Esophagus squamous epithelium (tissue), 5 donors: ENCODE measurements at places on chromosomes 16 and 17.

DNA sequence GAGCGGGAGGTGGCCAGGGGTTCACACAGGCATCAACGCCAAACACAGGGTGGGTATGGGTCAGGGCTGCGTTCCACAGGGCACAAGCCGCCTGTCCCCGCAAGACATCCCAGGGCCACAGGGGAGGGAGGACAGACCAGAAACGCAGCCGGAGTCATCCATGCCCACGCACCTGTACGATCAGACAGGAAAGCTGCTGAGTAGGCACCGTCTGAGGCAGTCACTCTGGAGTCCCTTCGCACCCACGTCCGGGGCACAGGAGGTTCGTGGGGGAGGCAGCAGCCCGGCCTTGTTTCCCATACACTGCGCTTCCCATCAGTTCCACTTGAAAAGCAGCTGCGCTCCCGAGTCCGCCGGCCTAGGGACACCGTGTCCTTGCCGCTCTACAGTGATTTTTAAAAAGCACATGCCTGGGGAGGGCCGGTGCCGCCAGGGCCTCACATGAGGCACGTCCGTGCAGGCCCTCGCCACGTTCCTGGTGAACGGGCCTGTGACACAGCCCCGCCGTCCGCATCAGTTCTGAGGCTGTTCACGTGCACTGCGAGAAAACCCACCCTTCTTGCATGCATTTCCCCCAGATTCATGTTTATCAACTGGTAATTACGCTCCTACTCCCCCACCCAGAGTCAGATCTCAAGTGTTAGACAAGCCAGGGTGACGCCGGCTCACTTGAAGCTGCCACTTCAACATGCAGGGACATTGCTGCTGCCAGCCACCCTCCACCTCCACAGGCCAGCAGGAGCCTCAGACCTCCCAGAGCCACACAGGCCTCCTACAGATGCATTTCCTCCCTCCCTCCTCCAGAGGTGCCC, 34.8 kb downstream of the WDR45B start:
- no peak for DNase-seq

- DNase-seq, result no peak
Observed at GRCh38 chr17:73591296-73592078, 52.8 kb downstream of the SDK2 start.

DNA sequence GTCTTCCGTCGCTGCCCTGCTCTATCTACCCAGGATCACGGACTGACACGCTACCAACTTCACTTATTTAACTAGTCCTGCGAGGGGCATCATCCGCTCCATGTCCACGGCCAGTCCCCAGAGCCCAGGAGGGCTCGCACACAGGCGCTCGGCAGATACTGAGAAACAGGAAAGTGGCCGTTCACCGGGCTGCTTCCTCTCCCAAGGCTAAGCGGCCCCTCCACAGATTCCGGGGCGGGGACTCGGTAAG, 388 bp downstream of the OXLD1 start:
- DNase-seq, result no peak

DNA sequence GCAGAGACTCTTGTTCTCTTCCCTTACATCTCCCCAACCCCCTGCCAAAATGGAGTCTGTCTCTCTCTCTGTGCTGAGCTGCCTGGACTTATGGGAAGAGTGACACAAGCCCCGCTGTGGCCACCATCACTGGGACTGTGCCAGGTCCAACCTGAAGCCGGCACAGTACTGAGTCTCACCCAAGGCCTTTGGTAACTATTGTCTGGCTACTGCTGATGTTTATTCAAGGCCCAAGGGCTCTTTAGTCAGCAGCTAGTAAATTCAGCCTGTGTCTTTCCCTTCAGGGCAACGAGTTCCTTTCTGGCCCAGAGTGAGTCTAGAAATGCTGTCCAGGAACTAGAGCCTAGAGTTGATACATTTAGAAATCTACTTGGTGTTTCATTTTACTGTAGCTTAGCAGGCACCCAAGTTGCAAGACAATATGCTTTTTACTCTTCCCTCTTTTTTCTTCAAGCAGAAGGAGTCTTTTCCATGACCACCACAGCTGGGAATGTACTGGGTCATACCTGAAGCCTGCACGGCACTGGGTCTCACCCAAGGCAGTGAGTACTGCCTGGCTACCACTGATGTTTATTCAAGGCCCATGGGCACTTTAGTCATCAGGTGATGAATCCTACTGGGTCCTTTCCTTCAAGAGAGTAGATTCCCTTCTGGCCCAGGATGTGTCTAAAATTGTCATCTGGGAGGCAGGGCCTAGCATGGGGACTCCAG, 17.7 kb downstream of the EFCAB5 start:
- DNase-seq, result no peak

GRCh38 chr17:80023481-80024205, 12.0 kb downstream of the TBC1D16 start:
- no peak for DNase-seq

DNA sequence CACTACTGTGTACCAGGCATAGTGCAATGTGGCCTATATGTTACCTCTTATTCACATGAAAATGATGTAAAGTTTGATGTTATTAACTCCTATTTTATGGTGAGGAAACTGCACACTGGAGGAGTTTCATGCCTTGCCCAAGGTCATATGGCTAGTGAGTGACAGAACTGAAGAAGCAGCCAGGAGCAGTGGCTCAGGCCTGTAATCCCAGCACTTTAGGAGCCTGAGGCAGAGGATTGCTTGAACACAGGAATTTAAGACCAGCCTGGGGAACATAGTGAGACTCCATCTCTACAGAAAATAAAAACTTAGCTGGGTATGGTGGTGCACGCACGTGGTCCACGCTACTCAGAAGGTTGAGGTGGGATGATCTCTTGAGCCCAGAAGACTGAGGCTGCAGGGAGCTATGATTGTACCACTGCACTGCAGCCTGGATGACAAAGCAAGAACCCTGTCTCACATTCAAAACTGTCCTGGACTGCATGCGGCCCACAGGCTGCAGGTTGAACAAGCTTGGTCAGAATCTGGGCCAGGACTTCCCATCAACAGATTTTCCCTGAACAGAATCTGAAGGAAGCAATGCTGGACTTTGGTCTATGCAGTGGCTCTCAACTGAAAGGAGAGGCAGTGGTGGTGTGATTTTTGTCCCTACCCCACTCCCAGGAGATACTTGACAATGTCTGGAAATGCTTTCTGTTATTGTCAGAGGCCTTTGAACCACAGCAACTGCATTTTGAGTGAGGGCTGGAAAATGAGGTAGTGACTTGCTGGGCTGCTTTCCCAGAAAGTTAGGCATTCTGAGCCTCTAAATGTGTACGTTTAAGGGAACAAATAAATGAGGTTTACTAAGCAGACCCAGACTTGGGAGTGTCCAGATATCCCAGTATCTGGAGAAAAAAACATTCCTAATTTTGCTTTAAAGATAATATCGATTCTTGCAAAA, 479.5 kb downstream of the TMEM114 start:
- no peak for DNase-seq

- no peak for DNase-seq
Observed at GRCh38 chr17:28282596-28282995, 36.4 kb upstream of the TMEM97 start.

DNA sequence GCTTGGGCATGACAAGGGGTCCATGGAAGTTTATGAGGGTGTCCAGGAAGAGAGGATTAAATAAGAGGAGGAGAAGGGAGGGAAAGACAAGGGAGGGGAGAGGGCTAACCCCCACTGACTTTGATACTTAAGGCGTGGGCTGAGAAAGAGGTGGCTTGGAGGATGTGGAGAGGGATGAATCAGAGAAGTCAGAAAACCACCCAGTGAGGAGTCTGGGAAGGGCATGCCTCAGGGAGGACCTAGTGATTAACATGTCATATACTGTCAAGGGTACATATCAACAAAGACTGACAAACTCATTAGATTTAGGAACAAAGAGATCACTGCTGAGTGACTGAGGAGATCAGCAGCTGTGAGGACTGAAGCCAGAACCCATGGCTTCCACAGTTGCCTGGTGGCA, 145.4 kb downstream of the IRX5 start:
- no peak for DNase-seq

DNA sequence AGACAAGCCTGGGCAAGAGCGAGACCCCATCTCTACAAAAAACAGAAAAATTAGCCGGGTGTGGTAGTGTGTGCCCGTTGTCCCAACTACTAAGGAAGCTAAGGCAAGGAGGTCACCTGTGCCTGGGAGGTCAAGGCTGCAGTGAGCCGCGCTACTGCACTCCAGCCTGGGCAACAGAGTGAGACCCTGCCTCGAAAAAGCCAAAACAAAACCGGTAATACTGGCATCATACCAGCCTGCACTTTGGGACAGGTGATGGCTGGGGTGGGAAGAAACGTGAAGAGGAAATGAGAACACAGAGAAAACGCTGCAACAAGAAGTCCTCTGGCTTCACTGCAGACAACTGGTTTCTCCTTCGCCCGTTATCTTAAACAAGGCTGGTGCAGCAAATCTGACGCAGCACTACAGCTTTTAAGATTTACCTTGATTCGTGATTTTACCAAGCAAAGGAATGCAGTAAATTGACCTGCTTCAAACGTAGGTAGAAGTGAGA, 725 bp upstream of the CASC3 start:
- no peak for DNase-seq

- DNase-seq, result no peak
Observed at GRCh38 chr16:87556941-87557459, 45.3 kb upstream of the JPH3 start.

DNA sequence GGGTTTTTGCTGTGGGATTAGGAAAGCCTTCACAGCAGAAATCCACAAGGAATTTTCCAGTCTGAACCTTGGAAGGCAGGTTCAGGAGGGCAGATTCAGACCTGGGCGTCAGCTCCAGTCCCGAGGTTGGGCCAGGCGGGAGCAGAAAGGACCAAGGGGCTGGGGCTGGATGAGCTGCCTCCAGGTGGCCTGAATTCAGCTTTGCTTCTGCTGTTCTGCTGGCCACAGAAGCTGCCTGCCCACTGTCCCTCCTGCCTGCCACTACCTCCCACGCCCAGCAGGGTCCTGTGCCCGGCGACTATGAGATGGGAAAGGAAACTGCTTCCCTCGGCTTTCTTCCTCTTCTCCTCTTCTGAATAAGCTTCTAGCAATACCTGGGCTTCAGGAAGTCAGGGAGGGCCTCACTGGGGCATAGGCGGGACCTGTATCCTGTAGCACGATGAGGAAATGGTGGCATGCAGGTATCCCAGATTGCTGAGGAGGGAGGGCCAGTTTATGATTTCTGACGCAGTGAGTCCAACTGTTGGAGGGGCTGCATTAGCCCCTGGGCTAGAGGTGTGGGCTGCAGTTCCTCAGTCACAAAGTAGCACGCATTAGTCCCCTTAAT, 18.4 kb downstream of the TBX4 start:
- no peak for DNase-seq

GRCh38 chr17:35947156-35947585, 3.7 kb upstream of the LYZL6 start:
- DNase-seq, result peak; percentile 2

- DNase-seq, result no peak
Observed at GRCh38 chr16:81123092-81123852, 27.1 kb upstream of the GCSH start.

- DNase-seq, result no peak
Observed at GRCh38 chr16:85959686-85960085, 60.7 kb downstream of the IRF8 start.

DNA sequence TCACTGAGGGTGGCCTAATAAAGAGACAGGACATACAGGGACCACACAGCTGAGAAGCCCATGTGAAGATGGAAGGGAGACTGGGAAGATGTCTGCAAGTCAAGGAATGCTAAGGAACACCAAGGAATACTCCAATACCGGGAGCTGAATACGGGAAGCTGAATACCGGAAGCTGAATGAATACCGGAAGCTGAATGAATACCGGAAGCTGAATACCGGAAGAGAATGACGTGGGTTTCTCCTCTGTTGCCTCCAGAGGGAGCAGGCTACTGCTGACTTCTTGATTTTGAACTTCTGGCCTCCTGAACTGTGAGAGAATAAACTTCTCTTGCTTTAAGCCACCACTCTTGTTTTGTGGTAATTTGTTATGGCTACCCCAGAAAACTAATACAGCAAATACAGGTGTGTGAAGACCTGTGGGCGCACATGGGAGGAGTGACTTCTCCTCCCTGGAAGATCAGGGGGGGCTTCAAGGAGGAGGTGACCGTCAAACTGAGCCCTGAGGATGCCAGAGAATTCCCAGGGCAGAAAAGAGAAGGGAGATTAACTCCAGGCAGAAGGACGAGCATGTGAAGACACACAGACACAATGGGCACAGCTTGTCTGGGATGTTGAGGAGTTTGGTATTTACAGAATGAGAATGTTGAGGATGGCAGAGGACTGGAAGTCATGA, 259.9 kb downstream of the IRF8 start:
- DNase-seq, result no peak

GRCh38 chr17:19284005-19284959, 47.1 kb downstream of the EPN2 start:
- no peak for DNase-seq

DNA sequence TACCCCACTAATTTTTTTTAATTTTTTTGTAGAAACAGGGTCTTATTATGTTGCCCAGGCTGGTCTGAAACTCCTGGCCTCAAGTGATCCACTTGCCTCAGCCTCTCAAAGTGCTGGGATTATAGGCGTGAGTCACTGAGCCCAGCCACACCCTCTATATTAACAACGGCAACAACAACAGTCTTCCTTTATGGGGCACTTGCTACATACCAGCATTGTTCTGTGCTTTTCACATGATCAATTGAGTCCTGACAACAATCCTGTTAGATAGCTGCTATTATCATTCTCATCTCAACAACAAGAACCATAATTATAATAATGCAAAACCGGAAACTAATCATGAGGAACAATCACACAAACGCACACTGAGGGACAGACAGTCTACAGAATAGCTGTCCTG, 12.6 kb upstream of the ARL5C start:
- no peak for DNase-seq

DNA sequence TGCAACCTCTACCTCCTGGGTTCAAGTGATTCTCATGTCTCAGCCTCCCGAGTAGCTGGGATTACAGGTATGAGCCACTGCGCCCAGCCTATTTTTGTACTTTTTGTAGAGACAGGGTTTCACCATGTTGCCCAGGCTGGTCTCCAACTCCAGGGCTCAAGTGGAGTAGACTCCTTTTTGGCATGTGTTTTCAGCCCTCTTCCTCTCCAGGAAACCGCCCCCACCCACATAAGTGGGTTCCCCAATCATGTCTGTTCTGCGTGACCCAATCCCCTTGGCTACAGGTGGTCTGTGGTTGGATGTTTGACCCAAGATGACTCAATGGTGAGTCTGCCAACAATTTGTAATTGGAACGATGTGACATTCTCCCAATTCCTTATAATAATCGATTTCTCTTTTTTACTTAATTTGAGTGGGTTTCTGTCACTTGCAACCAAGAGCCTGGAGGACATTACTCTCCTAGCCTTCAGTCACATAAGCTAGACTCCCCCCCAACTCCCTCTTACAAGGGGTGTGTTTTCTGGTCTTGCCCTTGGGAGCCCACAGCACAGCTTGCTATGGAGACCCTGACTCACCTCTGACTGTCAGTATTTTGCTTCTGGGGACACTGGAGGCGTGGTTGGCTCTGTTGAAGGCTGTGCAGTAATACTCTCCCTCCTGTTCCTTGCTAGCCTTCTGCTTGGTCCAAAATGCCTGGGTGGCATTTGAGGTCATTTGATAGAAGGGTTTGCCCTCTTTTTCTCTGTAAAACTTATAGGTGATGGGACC, 34.9 kb downstream of the PECAM1 start:
- DNase-seq, result no peak

GRCh38 chr17:81438688-81439087, 43.4 kb downstream of the BAHCC1 start:
- DNase-seq, result no peak
